ENCODE measurements at places on chromosomes 1 and 21.

DNA sequence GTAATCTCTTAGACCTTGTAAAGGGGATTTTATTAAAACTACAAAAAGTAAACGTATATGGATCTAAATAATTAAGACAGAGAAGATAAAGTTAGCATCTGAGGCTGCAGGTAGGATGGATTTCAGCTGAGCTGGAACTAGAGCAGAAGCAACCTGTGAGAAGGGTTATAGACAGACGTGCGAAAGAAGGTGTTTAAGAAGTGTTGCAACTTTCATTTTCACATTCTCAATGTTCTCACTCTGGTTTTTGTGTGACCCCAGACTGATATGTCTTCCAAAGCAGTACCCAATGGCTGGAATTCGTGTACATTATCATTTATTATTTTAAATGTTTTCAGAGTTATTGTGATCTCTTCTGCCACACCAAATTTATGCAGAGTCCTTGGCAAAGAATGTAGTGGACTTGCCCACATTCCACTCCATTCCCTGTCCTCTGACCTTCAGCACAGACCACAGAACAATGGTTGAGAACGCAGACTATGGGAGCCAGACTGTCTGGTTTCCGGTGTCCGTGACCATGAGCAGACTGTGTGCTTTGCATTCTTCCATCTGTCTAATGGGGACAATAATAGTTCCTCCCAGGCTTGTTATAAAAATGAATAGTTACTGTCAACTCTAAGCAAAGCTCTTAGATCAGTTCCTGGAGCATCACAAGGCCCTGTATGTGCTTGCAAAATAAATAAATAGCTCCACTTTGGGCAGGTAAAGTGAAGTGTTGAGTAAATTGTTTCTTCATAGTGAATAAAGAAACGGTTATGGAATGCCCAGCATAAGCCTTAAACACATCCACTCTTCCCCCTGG, 140.6 kb upstream of the SAMSN1 start:
- DNase-seq = no peak

GRCh38 chr1:230232371-230232771, 165.3 kb downstream of the GALNT2 start:
- DNase-seq = peak; percentile 98

- no peak for DNase-seq
Observed at GRCh38 chr21:42096566-42096965, 25.4 kb downstream of the UMODL1 start.

DNA sequence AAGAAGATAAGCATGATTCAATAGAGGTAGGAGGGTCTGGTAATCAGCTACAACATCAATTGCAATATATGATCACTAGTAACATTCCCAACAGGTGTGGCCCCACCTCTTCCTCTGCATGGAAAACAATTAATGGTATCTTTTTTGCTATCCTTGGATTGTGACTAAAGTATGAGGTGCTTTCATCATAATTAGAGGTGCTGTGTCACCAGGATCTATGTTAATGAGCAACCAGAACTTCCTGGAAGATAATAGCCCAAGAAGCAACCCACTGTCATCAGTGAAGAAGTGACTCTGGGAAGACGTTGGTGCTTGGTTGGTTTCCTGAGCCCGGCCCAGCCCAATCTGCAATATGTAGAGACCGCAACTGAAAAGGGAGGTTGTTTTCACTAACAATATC, 167.2 kb downstream of the SETD4 start:
- no peak for DNase-seq

GRCh38 chr21:22145545-22145944, 1147.3 kb downstream of the NCAM2 start:
- no peak for DNase-seq

- peak; percentile 97 for DNase-seq
Observed at GRCh38 chr1:154970631-154971340, at the start of gene SHC1. Gene SHC1, minus strand, starts transcription at chr1:154970747. Its CDS starts 221 bp downstream, at chr1:154970526.

DNA sequence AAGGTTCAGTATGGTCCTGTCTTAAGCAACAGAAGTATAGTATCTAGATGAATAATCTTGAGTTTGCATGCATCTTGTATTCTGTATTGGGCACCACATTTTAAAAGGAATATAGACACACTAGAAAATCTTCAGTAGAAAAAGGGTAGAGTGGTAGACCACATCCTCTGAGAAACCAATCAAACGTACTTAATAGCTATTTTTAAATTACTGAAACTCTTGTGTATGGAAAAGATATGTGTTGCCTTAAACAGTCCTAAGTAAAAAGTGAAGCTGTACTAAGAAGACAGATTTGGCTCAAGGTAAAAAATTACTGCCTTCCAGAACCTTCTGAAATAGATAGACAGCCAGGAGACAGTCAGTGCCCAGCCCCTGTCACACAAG, 3.1 kb downstream of the CTXND2 start:
- no peak for DNase-seq

GRCh38 chr1:37634244-37634991, at the start of gene RSPO1:
Gene RSPO1, minus strand, starts transcription at chr1:37634892. Its CDS starts 5,231 bp downstream, at chr1:37629661.
- no peak for DNase-seq

DNA sequence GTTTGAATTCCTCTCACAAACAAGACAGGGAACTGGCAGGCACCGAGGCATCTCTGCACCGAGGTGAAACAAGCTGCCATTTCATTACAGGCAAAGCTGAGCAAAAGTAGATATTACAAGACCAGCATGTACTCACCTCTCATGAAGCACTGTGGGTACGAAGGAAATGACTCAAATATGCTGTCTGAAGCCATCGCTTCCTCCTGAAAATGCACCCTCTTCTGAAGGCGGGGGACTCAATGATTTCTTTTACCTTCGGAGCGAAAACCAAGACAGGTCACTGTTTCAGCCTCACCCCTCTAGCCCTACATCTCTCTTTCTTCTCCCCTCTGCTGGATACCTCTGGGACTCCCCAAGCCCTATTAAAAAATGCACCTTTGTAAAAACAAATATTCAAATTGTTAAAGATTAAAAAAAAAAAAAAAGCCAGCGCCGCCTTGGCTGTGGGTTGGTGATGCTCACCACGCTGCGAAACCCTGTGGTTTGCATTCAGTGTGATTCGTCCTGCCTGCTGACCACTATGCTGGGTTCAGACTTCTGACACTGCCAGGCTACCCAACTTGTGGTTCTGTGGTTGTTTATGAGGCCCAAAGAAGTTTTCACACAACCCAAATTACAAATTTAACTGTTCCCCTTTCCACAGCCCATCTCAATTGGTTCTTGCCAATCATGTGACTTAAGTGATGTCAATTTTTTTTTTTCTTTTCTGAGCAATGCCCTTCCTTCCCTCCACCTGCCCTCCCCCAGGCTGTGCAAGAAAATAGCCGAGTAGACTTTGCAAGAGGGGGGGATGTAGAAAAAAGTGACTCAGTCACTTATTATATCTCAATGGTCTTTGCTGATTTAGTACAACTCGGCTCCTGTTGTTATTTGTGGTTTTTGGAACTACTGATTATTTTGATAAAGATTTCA, at the start of gene RUNX1:
Gene RUNX1 (minus strand): TSS at position 597 of the 912 bp plus-strand sequence.
- no peak for DNase-seq

GRCh38 chr1:116712510-116712909, 41.7 kb upstream of the CD2 start:
- DNase-seq = no peak

- DNase-seq = no peak
Observed at GRCh38 chr1:74180490-74180889, 17.5 kb downstream of the LRRIQ3 start.
